Activated naive CD4-positive, alpha-beta T cell treated with anti-CD3 and anti-CD28 coated beads, Interleukin-2, amount 10 ng/mL, durations not matched to agents 5 hours and 36 hours (primary cell): ENCODE measurements at places on chromosomes 7 and 10. TPM values are rescaled to one million over a fixed set of nuclear protein-coding genes. Genes with fewer than 3 reads are reported as not detected.

PWWP2B gene
- 13.0 TPM for total RNA-seq

NUTM2D gene
- 2.9 TPM for total RNA-seq

TAS2R5 gene
- total RNA-seq = 1.5 TPM

LRRC17 gene
- 0.17 TPM for total RNA-seq

ARPC1A gene
- 48.3 TPM for total RNA-seq

MOGAT3 gene
- 0.18 TPM for total RNA-seq

STEAP1B gene
- total RNA-seq = 1.1 TPM

SMO gene
- 0.08 TPM for total RNA-seq

UTF1 gene
- not detected for total RNA-seq

NYAP1 gene
- total RNA-seq = 0.20 TPM

RHOBTB1 gene
- 0.05 TPM for total RNA-seq

RARRES2 gene
- total RNA-seq = not detected

GCK gene
- 0.14 TPM for total RNA-seq

OR2A5 gene
- total RNA-seq = not detected

CARD11 gene
- total RNA-seq = 133 TPM

FAM25G gene
- total RNA-seq = not detected

CNPY1 gene
- total RNA-seq = not detected

GOT1 gene
- total RNA-seq = 22.2 TPM
